ENCODE measurements at places on chromosomes 12 and 14. TPM values are rescaled to one million over a fixed set of nuclear protein-coding genes. Genes with fewer than 3 reads are reported as not detected.

Gene TAPBPL
- 17.1 TPM for total RNA-seq

Gene IFNG-AS1
- not detected for total RNA-seq

Gene BRMS1L
- total RNA-seq, result 3.0 TPM

Gene RILPL1
- 13.7 TPM for total RNA-seq

Gene SNW1
- 58.2 TPM for total RNA-seq

Gene RILPL2
- total RNA-seq, result 4.4 TPM

Gene KRT74
- total RNA-seq, result not detected

Gene TSHR
- not detected for total RNA-seq

Gene MYF6
- not detected for total RNA-seq

Gene MYO1A
- not detected for total RNA-seq

Gene KRT77
- total RNA-seq, result not detected

Gene MANSC1
- total RNA-seq, result 31.1 TPM

Gene MIPOL1
- total RNA-seq, result 3.6 TPM

Gene FOXM1
- total RNA-seq, result 65.2 TPM

Gene LALBA
- total RNA-seq, result not detected

Data from mammary microvascular endothelial cell (primary cell).